GF-D8 (cell line): ENCODE measurements at places on chromosomes 6 and 20.

- DNase-seq = no peak
These were observed 595 bp downstream of the FBXO5 start for GRCh38 chr6:152981989-152982903.

DNA sequence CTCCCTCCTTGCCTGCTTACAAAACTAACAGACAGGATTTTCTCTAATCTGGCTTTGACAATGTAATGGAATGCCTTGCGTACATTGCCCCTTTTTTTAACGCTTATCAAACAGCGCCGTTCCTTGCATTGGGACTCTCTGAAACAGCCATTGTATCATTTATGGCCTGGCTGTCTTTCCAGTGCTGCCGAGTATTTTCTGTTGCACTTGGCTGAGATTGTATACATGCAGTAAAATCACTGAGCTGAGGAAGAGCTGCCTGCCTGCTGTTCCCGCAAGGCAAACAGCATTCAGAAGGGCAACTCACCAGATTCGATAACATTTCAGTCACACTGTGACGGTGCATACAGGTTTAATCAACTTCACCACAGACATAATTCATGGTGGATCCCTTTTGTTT lies 106.0 kb downstream of the SH3BGRL2 start:
- no peak for DNase-seq

DNA sequence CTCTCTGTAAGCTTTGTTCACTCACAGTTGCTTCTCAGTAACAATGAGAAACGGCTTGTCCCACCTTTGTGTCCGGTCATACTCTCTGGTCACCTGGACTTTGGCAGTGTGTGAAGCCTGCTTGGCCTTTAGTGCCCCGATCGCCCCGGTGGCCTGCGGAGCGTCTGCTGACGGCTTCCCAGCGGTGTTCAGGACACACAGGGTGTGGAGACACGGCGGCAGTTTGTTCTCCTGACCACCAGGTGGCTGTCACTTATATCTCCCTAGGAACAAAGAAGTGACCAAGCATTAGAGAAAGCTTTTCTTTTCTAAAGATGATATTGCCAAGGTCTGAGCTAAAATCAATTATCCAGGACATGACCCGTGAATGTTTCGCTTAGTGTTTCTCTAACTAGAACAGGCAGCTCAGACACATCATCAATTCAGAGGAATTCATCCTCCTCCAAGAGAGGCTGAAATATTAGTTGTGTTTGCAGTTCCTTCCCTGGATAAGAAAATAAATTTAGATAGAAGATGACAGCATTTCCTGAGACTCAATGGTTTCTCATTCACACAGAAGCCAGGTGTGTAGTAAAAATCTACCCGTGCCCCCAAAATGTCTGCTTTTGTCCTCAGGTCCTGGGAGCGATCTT lies 167.4 kb upstream of the THBS2 start:
- DNase-seq = no peak

- DNase-seq = peak; percentile 56
These were observed 47.4 kb downstream of the TRMT11 start for GRCh38 chr6:126033696-126034095.

DNA sequence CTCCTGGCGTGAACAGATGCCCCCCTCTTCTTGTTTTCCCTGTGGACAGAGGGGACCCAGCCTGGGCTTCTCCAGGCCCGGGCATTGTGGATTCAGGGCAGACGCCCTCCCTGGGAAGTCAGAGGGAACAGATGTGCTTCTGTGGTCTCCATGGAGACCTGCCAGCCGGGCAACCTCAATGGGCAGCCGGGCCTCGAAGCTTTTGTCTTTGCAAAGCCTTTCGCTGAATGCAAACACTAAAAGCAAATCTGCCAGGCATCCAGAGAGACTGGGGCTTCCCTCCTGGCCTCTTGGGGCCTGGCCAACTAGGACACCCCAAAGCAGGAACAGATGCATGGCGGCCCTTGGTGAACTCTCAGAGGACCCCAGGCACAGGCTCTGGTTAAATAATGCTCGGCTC lies 370.0 kb upstream of the SULF2 start:
- no peak for DNase-seq

DNA sequence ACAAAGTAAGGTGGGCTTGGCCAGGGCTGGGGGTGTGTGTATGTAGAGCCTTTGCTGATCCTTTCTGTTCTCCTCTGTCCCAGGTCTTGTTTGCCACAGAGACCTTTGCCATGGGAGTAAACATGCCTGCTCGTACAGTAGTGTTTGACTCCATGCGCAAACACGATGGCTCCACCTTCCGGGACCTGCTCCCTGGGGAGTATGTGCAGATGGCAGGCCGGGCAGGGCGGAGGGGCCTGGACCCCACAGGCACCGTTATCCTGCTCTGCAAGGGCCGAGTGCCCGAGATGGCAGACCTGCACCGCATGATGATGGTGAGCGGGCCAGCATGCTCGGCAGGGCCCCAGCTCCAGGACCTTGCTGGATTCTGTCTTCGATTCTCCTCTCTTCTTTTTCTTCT lies 6.2 kb downstream of the DXO start:
- DNase-seq = no peak

DNA sequence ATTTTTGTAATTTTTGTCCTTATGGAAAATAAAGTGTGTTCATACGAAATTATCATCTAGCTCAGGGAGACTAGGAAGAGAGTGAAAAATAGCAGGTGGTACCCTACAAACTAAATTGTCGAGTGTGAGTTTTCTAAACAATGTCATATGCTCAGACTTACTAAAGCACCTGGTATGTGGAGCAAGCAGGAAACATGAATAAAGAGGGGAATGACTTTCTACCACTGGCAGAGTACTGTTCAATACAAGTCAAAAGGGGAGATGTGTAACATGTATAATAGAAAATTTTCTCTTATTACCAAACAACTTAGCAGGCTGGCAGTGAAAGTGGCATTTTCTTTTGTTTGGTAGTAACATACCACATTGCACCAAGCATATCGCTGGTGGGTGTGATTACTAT lies 36.1 kb downstream of the CTNNBL1 start:
- DNase-seq = no peak

DNA sequence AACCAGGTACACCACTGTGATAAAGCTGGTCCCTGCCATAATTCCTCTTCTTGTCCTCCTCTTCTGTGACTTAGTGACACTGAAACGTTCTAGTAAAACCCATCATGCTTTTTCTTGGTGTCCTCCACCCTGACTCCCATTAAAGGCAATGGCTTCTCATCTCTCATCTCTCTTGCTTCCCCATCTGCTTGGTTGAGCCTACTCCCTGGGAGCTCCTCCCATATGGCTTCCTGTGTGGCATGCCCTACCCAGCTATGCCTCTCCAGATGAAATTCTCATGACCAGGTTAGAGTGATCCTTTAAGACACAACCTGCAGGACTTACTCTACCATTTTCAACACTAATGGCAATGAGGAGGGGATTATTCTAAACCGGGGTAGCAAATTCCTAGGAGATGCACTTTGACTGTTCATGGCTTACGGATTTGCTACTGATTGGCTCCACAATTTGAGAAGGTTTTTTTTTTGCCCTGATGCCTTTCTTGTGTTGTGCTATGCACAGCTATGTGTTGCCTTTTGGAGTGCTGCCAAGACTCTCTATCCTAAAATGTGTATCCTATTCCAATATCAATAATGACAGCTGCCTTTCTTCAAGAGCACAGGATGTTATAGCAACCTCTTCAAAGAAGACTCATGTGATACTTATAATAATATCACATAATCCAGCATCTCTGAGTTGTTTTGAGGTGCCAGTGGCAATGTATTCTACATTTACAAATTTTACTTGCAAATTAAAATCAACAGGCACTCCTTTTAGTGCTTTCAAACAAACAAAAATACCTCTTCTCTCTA lies 6.1 kb downstream of the SIRPG start:
- no peak for DNase-seq

- DNase-seq = no peak
These were observed 21.2 kb downstream of the THEMIS start for GRCh38 chr6:127879685-127880084.

DNA sequence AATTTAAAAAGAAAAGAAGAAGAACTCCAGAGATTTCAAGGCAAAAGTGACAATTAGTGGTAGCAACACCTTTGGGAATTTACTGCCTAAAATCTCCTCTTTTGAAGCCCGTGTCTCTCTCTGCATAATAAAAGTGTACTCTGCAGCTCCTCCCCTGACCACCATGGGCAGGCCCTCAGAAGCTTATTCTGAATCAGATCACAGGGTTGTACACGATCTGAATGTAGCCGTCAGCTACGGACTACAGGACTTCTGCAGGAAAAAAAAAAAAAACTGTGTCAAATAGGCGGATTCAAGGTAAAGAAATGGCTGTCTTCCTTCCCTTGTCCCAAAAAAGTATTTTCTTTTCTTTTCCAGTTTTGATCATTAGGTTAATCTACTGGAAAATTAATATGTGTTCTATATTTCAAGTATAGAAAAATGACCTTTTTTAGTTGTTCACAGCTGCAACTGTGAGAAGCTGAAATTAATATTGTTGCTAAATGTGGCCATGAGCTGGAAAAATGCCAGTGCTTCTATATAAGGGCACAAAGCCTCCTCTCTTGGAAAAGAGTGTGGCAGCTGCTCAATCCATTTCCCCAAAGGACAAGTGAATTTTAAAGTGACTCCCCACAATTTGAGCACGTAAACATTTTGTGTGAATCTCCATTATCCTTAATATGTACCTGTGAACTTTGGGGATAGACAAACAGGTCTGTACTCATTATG lies 397.4 kb downstream of the C6orf118 start:
- DNase-seq = no peak

- no peak for DNase-seq
These were observed 130.5 kb downstream of the CEBPB start for GRCh38 chr20:50320901-50321796.

DNA sequence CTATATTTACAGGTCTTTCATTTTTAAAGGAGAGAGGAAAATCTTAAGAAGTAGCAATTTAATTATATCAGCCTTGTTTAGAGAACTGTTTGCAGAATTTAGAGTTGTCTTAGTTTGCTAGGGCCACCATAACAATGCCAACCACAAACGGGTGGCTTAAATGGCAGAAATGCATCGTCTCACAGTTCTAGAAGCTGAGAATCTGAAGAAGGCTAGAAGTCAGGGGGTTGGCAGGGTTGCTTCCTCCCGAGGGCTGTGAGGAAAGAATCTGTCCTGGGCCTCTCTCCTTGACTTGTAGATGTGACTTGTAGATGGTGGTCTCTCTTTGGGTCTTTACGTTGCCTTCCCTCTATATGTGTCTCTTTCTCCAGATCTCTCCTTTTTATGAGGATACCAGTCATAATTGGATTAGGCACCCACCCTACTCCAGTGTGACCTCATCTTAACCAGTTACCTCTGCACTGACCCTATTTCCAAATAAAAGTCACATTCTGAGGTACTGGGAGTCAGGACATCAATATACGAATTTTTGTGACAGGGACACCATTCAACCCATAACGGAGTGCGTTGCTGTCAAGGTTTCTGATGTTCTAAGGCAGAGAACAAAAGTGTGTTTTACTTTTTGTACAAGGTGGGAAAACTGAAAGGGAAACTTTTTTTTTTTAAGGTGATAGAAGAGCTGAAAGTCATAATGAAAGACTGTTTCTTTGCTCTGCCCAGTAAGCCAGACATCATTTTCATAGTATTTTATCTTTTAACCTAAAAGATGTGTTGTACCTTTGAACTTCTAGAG lies 84.4 kb downstream of the SAMD3 start:
- DNase-seq = no peak

DNA sequence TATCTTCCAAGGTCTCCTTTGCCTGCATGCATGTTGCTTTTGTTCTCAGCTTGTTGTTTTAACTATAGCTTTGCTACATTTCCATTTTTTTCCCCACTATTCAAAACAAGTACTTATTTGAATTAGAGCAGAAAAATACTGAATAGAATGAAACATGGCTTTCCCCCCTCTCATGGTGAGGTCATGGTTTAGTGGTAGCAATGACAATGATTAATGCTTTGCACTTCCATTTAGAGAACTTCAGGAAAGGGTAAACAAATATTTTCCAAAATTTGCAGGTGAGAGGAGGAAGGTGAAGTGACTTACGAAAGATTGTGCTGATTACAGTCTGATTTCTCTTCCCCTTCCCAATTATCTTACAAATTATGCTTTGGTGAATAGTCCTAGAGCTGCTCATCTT lies 47.8 kb upstream of the TRAF3IP2 start:
- DNase-seq = no peak

- no peak for DNase-seq
These were observed 15.2 kb downstream of the MAP1LC3A start for GRCh38 chr20:34573541-34574300.

DNA sequence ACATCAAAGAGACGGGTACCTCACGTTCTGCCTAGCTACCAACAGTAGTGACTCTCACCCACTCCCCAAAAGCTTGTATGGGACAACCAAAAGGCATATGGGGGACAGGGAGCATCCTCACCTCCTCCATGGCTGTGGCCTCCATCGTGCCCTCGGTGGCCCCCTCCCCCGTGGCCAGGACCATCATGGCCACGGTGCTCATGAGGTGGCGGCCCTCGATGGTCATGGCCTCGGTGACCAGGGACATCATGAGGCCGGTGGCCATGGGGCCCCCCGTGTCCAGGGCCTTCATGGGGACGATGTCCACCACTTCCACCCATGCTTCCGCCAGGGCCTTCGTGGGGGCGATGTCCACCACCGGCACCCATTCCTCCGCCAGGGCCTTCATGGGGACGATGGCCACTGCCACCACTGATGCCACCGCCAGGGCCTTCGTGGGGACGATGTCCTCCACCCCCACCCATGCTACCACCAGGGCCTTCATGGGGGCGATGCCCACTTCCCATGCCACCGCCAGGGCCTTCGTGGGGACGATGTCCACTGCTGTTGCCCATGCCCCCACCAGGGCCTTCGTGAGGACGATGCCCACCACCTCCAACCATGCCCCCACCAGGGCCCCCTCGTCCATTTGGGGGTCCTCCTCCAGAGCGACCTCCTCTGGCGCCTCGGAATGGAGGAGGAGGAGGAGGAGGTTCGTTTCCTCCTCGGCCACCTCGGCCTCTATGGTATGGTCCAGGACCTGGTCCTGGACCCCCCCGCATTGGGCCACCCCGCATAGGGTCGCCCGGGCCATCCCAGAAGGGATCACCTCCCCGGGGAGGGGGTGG lies 15.0 kb downstream of the PPP1R10 start:
- no peak for DNase-seq

- DNase-seq = peak; percentile 69
These were observed at the start of gene SIRT5 for GRCh38 chr6:13574571-13575376. Gene SIRT5, plus strand, starts transcription at chr6:13574601. Its CDS starts 9,510 bp downstream, at chr6:13584111.

GRCh38 chr6:42281570-42281969 lies 63.9 kb upstream of the MRPS10 start:
- DNase-seq = no peak

GRCh38 chr6:83472767-83473166 lies 39.6 kb upstream of the PRSS35 start:
- no peak for DNase-seq

GRCh38 chr6:28988536-28989311 lies 16.4 kb downstream of the ZNF311 start:
- peak; percentile 66 for DNase-seq

DNA sequence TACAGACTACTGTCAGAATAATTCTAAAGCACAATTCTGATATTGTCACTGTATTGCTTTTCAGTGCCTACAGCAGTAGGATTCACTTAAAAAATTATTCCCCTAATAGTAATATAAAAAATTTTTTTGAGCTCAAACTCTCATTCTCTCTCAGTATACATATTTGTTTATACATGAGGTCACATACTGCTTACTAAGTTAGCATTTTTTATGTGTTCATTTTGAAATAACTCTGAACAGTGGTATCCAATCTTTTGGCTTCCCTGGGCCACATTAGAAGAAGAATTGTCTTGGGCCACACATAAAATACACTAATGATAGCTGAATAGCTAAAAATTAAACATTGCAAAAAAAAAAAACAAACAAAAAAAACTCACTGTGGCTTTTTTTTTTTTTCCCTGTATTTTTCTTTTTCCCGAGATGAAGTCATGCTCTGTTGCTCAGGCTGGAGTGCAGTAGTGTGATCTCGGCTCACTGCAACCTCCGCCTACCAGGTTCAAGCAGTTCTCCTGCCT lies 38.6 kb downstream of the ASXL1 start:
- no peak for DNase-seq
